ENCODE measurements at places on chromosomes 16 and 17.
A peak's percentile ranks its signal among the peaks of the same experiment; 100 is the strongest.

- no peak for DNase-seq
Observed at GRCh38 chr17:74649909-74650308, 26.4 kb upstream of the CD300E start.

DNA sequence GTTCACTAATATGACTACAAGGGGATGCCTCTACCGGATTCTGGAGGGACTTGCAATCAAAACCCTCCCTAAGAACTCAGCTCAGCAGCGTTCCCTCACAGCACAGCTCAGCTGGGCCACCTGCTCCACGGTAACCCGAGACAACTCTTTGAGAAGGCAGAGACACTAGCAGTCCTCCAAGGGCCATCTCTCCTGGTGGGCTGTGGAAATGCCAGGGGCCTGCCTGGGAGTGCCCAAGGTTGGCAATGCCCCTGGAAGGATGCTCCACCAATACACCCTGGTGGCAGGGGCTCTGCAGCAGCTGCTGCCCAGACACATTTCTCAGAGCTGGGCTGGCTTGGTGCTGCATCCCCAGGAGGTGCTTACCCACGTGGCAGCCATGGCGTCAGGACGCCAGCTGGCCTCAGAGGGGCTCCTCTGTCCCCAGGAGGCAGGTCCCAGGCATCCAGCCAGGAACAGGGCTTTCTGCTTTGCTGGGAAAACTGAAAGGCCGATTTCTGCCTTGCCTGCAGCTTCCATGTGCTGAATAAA lies 16.5 kb downstream of the CDIP1 start:
- DNase-seq = no peak

GRCh38 chr17:68401288-68401687 lies 56.0 kb downstream of the WIPI1 start:
- DNase-seq = no peak

DNA sequence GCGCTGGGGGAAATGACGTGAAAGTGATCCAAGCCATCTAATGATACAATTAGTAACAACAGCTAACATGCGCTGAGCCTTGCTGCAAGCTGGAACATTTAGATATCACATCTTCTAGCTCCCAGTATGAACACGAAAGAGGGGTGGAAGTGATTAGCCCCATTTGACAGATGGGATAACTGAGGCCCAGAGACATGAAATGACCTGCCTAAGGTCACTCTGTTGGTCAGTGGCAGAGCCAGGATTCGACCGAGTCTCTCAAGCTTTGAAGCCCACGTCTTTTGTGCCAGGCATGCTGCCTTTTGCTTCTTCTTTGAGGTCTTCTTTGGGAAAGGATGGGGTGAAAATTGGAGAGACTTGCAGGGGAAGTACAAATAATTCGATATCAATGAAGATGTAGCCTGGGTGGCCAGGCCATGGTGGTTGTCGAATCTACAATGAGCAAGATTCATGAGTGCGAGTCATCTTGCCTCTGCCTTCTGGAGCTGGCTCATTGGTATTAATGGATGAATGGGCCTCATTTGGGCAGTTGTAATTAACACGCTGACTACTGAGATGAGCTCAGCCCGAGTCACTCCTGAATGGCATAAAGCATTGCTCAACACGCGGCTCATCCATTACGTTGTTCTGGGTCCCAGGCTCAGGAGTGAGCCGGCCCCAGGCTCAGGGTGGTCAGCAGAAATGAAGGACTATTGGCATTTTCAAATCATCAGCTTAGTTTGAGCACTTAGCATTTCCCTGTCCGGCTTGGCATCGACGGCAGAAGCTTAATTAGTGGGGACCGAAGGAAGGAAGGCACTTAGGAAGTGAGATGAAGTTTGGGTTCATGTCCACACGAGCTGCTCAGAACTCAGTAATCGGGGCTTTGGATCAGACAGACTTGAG lies 28.0 kb upstream of the GPRC5B start:
- DNase-seq = no peak

GRCh38 chr16:528111-529011 lies 849 bp downstream of the CAPN15 start:
- DNase-seq = peak; percentile 42

GRCh38 chr17:83014297-83014696 lies 65.1 kb upstream of the METRNL start:
- no peak for DNase-seq

- no peak for DNase-seq
Observed at GRCh38 chr17:64607862-64608565, 54.1 kb downstream of the SMURF2 start.

DNA sequence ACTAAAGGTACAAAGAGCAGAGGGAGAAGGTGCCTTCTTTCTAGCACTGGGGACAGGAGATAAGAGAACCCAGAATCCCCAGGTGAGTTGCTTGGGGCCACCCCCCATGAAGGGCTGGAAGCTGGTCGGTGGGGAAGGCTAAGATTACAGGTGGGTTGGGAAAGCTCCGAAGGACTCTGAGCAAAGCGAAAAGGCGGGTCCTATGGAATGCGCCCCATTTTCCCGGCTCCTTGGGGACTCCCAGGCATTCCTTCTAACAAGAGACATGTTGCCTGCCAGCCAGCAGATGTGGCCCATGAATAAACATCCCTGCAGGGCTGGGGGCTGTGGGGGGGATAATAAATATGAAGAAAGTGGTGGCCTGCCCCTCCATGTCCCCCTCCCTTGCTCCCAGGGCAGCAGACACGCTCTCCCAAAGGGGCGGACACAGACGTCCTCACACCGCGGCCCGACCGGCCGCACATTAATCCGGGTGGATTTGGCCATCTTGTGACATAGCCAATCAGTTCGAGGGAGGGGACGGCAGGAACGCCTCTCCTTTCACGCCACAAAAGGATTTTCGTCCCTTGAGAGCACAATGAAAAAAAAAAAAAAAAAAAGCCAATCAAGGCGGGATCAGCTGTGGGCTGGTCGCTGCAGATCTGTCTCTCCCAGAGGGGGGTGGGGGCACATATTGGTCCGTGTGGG lies 98.5 kb downstream of the SOX9 start:
- DNase-seq = no peak

GRCh38 chr16:79677799-79678530 lies 77.4 kb upstream of the MAF start:
- no peak for DNase-seq

GRCh38 chr17:72297326-72298115 lies 176.7 kb downstream of the SOX9 start:
- DNase-seq = no peak

DNA sequence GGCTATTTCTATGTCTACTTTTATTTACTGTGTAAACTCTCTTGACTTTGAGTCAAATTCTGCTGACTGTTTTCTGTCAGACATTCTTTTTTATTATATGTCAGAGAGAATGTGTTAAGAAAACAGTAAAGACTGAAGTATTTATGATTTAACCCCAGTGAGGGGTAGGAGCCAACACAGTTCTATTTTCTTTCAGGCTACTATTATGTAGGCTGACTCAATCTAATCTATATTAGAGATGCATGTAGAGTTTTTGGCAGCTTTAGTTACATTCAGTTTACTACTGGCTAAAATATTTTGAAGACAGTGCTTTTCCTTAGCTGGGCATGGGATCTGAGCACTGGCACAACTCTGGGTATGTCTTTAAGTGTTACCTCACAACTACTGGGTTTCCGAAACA lies 1108.0 kb downstream of the CDH11 start:
- DNase-seq = no peak

GRCh38 chr16:22621586-22622155 lies 111.0 kb downstream of the NPIPB5 start:
- no peak for DNase-seq

- peak; percentile 18 for DNase-seq
Observed at GRCh38 chr17:38879878-38880665, 10.2 kb downstream of the LASP1 start.

GRCh38 chr16:79640513-79641360 lies 40.2 kb upstream of the MAF start:
- DNase-seq = no peak

DNA sequence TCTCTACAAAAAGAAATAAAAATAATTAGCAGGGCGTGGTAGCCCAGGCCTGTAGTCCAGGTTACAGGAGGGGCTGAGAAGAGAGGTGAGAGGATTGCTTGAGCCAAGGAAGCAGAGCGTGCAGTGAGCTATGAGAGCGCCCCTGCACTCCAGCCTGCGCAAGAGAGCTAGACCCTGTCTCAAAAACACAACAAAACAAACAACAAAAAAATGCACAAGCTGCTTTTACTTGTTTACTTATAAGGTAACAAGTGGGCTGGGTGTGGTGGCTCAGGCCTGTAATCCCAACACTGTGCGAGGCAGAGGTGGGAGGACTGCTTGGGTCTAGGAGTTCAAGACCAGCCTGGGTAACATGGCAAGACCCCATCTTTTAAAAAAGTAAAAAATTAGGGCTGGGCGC lies 1.7 kb downstream of the CYTH1 start:
- DNase-seq = no peak

DNA sequence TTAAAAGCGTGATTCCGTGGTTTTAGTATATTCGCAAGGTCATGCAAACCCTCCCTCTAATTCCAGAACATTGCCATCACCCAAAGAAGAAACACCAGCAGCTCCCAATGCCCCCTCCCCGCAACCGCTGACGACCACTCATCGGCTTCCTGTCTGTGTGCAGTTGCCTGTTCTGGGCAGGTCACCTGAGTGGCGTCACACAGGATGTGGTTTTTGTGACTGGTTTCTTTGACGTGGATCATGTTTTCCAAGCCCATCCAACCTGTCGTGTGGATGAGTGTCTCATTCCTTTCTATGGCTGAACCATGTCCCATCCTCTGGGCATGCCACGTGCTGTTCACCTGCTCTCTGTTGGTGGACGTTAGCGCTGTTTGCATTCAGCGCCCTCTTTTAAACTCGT lies 8.2 kb upstream of the ATP2C2 start:
- DNase-seq = no peak

DNA sequence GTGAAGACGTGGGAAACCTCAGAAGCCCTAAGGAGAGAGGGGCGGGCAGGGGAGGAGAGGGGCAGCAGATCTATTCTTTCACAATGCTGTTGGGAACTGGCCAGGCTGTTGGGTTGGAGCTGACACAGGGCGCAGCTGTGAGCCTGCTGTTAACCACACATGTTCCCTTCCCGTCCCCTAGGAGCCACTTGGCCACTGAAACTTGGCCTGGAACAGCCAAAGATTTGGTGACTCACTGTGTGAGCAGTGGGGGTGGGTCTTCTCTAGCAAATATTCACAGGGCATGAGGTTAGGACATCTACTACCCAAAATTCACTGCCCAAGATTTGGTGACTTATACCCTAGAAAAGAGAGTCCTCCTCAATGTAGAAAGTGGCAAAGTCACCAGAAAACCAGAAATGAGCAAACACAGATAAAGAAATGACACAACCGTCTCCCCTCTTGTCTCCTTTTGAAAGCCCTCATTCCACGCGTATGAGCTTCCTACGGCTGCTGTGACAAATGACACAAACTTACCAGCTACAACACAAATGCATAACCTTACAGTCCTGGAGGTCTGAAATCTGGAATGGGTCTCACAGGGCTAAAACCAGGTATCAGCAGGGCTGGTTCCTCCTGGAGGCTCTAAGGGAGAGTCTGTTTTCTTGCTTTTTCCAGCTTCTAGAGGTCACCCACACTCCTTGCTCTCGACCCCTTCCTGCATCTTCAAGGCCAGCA lies 6.3 kb downstream of the TBC1D16 start:
- peak; percentile 44 for DNase-seq

- DNase-seq = no peak
Observed at GRCh38 chr16:22333457-22333994, 36.3 kb downstream of the POLR3E start.

DNA sequence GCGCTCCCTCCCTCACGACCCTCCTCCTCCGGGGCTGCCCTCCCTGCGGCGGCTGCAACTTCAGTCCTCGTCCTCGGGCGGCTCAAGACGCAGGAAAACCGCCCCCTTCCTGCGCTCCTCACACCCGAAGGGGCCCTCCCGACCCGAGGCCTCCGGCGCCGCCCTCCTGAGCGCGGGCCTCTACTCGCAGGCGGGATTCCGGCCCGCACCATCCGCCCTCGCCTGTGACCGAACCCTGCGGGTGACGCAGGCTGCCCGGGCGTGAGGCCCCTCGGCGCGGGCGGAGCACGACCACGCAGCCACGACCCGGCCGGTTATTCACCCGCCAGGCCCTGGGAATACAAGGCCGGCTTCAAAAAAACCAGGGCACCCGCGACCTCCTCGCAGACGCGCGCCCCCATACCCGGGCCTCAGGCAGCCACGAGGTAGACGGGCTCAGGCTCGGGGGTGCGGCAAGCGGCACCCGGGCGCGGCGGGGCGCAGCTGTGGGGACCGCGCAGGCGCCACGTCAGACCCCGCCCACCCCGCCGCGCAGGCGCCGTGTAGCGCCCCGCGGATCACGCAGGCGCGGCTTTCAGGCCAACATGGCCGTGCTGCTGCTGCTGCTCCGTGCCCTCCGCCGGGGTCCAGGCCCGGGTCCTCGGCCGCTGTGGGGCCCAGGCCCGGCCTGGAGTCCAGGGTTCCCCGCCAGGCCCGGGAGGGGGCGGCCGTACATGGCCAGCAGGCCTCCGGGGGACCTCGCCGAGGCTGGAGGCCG lies at the start of gene SPG7:
Gene SPG7, plus strand, starts transcription at position 570 of the 757 bp plus-strand sequence. Its CDS starts 15 bp downstream, at position 585.
- DNase-seq = peak; percentile 74

DNA sequence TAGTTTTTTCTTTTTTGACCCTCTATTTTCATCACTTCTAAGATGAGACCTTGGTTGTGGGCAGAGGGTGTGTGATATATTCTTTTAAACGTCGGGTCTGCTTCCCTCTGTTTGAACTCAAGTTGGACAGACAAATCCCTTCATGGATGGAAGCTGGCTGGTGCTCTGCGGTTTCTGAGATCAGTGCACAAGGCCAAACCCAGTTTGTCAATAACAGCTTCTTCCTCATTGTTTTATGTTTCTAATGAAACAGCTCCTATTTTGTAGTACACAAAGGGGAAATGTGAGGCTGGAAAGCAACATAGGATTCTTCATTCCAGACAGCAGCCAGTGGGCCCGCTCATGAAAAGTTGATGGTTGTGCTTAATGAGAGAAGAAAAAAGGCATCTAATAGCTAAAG lies 159.6 kb downstream of the PRKCA start:
- DNase-seq = no peak

GRCh38 chr17:17613708-17614114 lies 22.2 kb upstream of the PEMT start:
- DNase-seq = peak; percentile 45

GRCh38 chr17:17177176-17177575 lies 29.0 kb downstream of the PLD6 start:
- DNase-seq = no peak

DNA sequence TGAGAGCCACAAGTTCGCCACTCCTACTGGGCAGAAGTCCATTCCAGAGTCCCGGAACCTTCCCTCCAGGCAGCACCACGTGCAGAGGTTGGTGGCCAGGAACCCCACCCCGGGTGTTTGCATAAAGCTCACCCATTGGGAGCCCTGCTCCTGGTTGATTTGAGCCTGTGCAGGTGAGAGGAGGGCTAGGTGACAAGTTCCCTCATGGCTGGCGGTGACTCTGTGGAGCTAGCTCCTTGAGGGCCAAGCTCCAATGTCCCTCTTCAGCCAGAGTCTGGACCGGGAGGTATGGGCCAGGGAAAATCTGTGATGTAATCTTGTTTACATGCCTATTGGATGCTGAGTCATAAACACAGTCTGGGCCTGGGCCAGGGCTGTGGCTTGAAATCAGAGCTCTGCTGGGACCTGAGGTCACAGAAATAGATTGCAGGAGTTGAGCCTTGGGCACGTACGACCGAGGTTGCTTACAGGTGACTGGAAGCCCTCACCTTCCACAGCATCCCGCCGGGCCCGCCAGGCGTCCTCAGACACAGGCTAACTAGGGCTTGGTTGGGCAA lies 118.9 kb downstream of the AATF start:
- DNase-seq = no peak

GRCh38 chr16:11091021-11091785 lies 146.8 kb downstream of the CLEC16A start:
- DNase-seq = peak; percentile 3

All from Kasumi-1 (cell line).